Stimulated activated CD4-positive, alpha-beta T cell treated with anti-CD3 and anti-CD28 coated beads, Interleukin-2, amount 100 ng/mL, for 24 hours (primary cell): ENCODE measurements at places on chromosomes 1 and 21.

DNA sequence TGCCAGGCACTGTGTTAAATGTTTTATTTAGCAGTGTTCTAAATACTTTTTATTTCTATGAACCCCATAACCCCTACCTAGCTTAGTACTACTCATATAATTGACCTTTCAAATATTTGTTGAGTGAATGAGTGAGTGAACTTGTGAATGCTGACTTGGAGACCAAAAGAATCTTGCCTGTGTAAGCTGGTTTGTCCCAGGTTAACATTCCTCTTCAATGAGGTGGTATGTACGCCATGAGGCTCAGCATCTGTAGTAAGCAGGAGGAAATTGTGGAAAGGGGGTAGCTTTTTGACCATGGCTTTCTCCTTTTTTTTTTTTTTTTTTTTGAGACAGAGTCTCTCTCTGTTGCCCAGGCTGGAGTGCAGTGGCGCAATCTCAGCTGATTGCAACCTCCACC lies 14.6 kb downstream of the MED18 start:
- no peak for DNase-seq

GRCh38 chr1:211548321-211549091 lies 30.5 kb downstream of the SLC30A1 start:
- peak; percentile 27 for DNase-seq

DNA sequence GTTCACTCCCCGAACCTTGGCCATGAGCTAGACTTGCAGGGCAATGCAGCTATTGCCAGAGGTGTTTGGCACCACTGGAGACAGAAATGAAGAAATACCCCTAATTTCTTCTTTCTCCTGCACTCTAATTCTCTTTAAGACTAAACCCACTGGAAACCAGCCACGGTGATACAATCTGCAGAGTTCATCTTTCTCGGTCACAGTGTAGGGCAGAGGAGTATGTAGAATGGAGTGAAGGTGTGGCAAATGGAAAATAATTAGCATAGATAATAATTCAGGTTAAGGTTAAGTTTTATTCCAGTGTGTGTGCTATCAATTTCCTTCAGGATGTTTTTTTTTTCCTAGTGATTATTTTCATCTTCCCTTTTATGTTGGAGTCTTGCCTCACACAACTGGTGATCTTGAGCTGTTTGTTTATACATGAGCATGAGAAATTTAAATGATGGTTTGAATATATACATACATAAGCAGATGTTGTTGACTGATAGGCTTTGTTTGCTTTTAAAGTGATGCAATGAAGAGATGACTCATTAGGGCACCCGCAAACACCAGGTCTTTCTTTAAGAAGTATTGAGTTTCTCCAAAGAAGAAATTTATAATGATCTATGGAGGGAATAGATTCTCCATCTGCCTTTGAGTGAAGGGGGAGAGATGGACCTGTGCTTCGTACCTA lies 81.9 kb downstream of the SPATA17 start:
- no peak for DNase-seq

DNA sequence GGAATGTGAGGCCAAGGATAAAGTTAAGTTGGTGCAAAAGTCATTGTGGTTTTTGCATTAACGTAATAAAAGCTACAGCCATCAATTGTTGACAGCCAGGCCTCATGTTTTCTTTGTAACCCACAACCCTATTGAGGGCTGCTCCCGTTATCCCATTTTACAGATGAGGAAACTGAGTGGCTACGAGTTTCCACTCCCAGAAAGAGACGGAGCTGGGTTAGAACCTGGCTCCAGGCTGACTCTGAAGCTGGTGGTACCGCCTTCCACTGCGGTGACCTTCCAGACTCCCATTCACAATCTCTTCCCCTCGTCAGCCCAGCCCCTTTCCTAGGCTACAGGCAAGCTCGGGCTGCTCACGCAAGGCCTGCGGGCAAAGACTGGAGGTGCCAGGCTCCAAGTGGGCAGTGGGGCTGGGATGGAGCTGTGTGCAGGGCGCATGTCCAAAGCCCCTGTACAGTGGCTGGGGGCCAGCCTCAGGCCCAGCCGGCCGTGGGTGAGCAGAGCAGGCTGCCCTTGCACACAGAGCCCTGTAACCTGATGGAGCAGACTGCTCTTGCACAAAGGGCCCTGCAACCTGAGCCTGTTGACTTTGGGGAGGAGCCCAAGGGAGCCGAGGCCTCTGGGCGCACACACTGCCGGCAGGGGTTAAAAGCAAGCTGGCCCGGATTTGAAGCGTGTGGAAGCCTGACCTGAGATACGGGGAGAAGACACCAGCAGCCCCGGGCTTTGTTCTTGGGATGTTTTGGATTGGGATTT lies 97.4 kb upstream of the TMPRSS2 start:
- no peak for DNase-seq

DNA sequence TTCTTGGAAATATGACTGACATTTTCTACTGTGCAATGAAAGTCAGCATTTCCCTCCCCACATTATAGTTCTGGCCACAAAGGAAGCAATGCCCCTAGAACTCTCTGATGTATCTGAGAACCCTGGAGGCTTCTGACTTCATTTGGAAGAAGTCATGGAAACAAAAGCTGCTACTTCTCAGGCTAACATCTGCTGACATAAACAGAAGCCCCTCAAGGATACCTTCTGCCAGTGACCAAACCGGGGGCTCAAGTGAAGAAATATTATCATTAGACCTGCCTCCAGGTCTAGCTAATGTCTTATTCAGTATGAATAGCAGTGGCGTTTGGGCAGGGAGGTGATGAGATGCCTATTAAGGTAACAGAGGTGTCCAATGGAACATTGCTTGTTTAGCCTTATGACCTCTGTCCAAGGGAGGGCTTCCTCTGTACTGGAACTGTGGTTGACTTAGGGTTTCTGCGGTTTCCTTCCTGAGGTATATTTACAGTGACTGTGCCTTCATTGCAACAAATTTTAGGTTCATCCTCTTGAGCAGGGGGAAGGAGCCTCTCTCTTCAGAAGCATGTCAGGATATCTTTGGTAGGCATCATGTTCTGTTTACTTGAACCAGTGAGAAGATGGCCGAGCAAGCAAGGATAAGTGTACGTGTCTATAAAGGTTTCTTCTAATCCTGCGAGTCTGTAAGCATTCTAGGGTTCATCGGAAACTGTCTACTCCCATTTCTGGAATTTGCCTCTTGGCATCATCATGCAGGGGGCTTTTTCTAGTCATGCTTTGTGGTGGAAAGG lies 161.7 kb downstream of the PBX1 start:
- DNase-seq, result no peak

- DNase-seq, result no peak
These were observed 9.9 kb upstream of the TTC22 start for GRCh38 chr1:54811066-54811465.

DNA sequence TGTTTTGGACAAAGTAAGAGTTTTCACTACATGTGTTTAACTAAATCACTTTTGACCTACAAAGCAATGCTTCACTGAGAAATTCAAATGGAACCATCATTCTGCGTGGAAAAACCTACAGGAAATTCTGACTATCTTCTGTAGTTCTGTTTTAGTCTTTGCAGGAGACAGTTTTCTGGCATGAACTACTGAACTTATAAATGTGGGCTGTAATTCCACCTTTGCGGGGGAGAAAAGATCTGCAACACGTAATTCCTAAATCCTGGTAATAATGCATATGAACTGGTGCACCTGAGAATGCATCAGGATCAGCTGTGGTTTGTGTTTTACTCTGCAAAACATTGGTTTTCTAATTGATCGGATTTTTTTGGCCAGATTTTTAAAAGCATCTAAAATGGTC lies 106.0 kb downstream of the VPS13D start:
- no peak for DNase-seq

GRCh38 chr21:38310646-38311485 lies 54.1 kb downstream of the KCNJ15 start:
- DNase-seq, result no peak

- no peak for DNase-seq
These were observed 485.6 kb downstream of the NPHP4 start for GRCh38 chr1:5506634-5507033.

DNA sequence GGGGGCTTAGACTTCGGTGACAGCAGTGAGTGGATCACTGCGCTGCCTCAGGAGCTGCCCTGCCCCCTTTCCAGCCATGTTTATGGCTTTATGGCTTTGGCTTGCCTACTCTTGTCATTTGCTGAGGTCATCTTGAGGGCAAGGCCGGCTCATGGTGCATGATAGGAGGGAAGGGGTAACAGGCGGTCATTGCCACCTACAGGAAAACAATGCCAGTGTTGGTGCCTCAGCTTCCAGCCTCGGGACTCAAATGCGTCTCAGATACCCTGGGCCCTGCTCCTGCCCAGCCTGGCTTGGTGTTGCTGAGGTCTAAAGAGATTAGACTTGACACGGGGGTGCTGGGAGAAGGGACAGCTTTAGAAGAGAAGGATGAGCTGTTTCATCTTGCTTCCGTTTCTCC lies 14.5 kb downstream of the KDF1 start:
- DNase-seq, result no peak

DNA sequence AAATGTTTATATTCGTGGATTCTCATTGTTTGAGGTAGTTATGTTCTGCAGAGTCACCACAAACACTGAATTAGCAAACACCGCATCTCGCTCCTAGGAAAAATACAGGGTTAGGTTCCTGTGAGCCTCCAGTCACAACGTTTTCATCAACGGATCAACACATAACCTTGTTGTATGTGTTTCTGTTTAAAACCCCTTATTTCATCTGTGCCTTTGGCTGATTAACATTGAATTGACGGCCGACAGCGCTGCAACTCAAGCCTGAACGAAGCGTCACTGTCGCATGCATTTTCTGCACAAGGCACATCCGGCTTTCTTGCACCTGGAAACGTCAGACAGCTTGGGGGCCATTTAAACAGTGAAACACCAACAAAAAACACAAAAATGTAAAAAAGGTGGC lies 8.4 kb downstream of the SLC45A1 start:
- no peak for DNase-seq

DNA sequence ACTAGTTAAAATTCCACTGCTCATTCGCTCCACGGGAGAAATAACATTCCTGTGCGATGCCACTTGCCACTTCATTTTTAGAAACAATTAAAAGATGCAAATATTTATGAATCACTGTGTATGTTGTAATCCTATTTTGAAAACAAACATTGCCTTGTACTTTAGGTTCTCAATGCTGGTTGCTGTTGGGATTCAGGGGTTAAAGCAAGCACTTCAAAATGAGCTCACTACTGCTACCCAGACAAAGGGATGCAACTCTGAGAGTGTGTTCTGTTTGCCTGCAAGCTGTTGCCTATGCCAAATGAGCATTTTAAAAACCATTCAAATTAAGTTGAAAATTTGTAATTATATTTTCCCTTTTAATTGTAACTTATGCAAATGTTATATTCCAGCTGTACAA lies 87.5 kb downstream of the RWDD3 start:
- no peak for DNase-seq

- no peak for DNase-seq
These were observed 387.6 kb downstream of the LTN1 start for GRCh38 chr21:28604946-28605537.

GRCh38 chr1:218869276-218869675 lies 304.4 kb upstream of the LYPLAL1 start:
- DNase-seq, result no peak

DNA sequence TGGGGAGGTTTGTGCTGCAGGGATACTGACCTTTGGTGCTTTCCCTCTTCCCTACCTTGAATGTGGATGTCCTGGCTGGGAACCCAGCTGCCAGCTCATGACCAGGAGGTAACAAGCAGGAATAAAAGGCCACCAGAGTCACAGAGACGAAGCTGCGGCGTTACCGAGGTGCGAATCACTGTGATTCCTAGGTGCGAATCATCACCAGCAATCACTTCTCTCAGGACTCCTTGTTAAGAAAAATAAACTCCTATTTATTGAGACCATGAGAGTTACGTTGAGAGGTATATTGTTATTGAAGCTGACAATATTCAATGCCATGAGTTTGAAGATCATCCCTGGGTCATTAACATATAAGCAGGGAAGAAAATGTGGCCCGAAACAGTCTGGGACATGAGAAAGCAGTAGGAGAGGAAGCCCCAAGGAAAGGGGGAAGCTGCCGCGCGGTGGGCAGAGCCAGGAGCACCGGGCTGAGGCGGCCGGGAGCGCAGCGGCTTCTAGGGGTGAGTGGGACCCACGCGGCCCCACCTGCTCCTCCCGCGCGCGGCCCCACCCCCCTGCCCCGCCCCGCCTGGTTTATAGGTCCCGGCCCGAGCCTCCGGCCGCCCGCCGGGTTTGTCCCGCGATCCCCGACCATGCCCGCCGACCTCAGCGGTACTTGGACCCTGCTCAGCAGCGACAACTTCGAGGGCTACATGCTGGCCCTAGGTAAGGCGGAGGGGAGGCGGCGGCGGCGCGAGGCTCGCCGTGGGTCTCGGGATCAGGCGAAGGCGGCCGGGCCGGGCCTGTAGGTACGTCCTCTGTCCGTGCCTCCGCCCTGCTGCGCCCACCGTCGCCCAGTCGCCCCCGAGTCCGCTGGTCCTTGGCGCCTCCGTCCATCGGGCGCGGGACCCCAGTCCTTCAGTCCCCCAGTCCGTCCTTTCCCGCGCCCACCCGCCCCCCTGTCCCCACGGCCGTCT lies at the start of gene RBP7:
Gene RBP7 (plus strand): TSS at position 605 of the 959 bp plus-strand sequence. CDS start 31 bp downstream, at position 636.
- peak; percentile 13 for DNase-seq

GRCh38 chr1:66402194-66402593 lies 131.8 kb upstream of the SGIP1 start:
- no peak for DNase-seq

DNA sequence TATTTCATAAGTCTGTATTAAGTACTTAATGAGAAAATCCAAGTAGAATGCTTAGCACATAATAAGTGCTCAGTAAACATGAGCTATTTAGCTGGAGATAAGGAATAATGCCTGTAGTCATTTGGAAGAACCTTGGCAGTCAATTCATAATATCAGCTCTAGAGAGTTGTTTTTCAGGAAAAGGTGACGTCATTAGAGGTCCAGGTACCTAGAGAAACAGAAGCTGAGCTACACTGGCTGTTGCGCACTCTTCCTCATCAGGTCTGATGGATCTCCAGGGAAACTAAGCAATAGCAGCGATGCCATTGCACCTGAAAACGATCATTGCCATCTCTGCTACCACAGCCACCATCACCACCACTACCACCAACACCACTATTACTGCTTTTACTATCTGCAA lies 187.8 kb upstream of the PLD5 start:
- no peak for DNase-seq

DNA sequence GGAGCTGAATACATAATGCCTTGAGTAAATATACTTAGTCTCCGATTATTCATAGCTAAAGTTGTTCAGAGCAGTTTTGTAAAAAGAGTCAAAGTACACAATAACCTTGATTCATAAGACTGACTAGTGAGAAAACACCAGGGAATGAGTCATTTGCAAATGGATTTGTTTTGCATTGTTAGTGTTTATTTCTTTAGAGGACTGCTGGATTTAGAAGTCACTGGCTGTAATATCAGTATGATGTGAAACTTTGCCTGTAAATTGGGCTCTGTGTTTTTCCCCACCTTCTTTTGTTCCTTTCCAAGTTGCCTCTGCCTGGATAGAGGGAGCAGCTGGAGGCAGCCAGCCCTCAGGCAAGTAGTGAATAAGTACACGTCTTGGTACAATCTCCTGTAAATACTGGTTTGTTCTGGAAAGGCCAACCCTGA lies 474.7 kb downstream of the NUF2 start:
- DNase-seq, result no peak
